HT-29 (cell line): ENCODE measurements at places on chromosomes 1 and 21. TPM values are rescaled to one million over a fixed set of nuclear protein-coding genes. Genes with fewer than 3 reads are reported as not detected.

Gene AMPD1
- not detected in 2 replicates for total RNA-seq

Gene SPOCD1
- 0.10 and 0.20 TPM in 2 replicates for total RNA-seq

GRCh38 chr21:42226626-42227025 is 7.7 kb downstream of the ABCG1 start:
- DNase-seq: no peak

Gene PADI4
- not detected in 2 replicates for total RNA-seq

GRCh38 chr21:31132574-31133242 is 94.4 kb upstream of the KRTAP19-8 start:
- DNase-seq: no peak

GRCh38 chr1:172745014-172745413 is 86.1 kb downstream of the FASLG start:
- DNase-seq: peak; percentile 84

DNA sequence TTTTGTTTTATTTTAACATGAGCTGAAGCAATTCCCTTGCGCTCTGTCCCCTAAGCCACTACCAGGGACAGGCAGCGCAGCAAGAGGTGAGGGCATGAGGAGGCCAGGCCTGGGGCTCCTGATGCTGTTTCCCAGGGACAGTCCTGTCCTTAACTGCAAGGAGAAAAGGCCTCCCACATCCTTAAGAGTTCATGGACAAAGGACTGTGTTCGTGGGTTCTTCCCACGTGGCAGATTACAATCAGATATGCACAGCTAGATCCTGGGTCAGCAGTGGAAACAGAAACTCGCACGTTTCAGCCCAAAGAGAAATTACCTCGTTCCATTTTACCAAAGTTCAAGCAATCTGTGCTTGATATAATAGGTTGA is 85.8 kb downstream of the MIS18A start:
- DNase-seq: no peak

Gene HIVEP3
- 1.1 and 2.4 TPM in 2 replicates for total RNA-seq

DNA sequence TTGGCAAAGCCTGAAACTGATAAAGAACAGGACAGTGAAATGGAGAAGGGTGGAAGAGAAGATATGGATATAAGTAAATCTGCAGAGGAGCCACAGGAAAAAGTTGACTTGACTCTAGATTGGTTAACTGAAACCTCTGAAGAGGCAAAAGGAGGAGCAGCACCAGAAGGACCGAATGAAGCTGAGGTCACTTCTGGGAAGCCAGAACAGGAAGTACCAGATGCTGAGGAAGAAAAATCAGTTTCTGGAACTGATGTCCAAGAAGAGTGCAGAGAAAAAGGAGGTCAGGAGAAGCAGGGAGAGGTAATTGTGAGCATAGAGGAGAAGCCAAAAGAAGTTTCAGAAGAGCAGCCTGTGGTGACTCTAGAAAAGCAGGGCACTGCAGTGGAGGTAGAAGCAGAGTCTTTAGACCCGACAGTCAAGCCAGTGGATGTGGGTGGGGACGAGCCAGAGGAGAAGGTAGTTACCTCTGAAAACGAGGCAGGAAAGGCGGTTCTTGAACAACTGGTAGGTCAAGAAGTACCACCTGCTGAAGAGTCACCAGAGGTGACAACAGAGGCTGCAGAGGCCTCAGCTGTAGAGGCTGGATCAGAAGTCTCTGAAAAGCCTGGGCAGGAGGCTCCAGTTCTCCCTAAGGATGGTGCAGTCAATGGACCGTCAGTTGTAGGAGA is 16.3 kb downstream of the CCDC17 start:
- DNase-seq: no peak

Gene KIF26B
- total RNA-seq: 0.74 and 0.76 TPM in 2 replicates

DNA sequence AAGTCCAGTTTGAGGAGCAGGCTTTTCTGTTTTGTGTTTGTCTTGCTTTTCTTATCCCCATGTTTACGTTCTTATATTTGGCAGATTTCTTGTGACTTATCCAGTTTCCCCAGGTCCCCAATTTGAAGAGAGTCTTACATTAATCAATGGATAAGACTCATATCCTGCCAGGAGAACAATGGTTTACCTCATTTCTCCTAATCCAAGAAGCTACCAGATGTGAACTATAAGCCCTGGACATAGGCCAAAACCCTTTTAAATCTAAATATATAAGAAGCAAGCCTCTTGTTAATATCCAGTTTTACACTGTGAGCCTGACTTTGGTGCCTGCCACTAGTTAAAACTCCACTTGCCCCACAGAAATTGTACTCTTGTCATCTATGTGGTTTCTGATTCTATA is 15.1 kb upstream of the COP1 start:
- no peak for DNase-seq

DNA sequence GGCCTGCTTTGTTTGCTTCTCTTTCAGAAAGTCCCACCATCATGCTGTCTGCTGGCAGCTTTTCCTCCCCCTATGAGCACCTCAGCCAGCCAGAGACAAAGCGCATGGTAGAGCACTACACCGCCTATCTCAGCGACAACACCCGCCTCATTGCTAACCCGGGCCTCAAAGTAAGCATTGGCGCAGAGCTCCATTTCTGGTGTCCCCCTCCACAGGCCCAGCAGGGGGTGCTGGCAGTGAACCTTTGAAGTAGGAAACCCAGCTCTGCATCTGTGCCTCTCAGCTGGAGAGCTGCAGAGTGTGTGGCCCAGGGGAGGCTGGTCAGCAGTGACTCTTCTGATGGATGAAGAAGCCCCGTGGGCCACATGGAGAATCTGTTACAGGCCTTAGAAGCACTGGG is 81.2 kb upstream of the RAVER2 start:
- no peak for DNase-seq

Gene NR0B2
- total RNA-seq: 17.6 and 18.4 TPM in 2 replicates

Gene SUSD4
- 0.20 and 0.21 TPM in 2 replicates for total RNA-seq

Gene RAD54L
- total RNA-seq: 22.0 and 32.5 TPM in 2 replicates
